WERI-Rb-1 (cell line): ENCODE measurements at places on chromosomes 6 and 20.

GRCh38 chr6:38302081-38302480, 337.6 kb downstream of the BTBD9 start:
- no peak for DNase-seq

- peak; percentile 94 for DNase-seq
Measured at GRCh38 chr6:104859225-104860146, at the start of gene HACE1. TSS of gene HACE1 (minus strand) at chr6:104859919. CDS start at chr6:104859642, 277 bp downstream.

- no peak for DNase-seq
Measured at GRCh38 chr6:42255050-42255449, 37.4 kb upstream of the MRPS10 start.

DNA sequence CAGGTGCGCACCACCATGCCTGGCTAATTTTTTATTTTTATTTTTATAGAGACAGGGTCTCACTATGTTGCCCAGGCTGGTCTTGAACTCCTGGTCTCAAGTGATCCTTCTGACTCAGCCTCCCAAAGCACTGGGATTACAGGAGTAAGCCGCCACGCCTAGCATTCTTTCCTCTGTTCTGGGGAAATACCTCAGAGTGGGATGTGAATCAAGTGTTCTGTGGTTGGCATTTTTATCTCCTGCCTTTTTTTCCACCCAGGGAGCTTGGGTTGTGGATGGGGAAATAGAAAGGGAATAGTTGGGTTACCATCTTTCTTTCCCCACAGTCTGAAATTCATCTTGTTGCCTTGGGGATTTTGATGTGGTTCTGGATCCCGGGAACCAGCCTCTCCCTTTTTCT, 24.1 kb downstream of the TFAP2C start:
- DNase-seq, result no peak

GRCh38 chr6:27183060-27183832, 64.3 kb upstream of the PRSS16 start:
- no peak for DNase-seq

GRCh38 chr20:50877232-50877743, 53.9 kb downstream of the ADNP start:
- DNase-seq, result no peak

DNA sequence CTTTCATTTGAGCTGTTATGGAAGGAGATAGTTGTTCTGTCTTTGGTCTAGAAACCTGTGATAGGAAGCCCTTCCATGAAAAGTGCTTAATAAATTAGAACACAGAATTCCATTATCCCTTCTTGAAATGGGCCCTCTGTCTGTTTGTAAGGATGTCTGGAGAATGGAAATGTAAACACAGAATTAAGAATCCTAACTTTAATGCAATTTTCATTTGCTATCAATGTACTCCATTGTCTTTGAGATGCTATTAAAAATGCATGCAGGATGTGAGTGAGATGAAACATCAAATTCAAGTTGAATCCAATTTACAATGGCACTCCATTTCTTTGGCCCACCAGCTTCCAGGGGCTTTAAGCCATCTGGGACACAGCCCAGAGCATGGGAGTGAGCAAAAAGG, 13.9 kb upstream of the AARS2 start:
- DNase-seq, result no peak

- DNase-seq, result no peak
Measured at GRCh38 chr6:49980898-49981297, 11.5 kb upstream of the DEFB113 start.

- DNase-seq, result no peak
Measured at GRCh38 chr6:34384321-34385153, 7.9 kb downstream of the NUDT3 start.

- no peak for DNase-seq
Measured at GRCh38 chr6:39706819-39707335, 18.3 kb downstream of the KIF6 start.

DNA sequence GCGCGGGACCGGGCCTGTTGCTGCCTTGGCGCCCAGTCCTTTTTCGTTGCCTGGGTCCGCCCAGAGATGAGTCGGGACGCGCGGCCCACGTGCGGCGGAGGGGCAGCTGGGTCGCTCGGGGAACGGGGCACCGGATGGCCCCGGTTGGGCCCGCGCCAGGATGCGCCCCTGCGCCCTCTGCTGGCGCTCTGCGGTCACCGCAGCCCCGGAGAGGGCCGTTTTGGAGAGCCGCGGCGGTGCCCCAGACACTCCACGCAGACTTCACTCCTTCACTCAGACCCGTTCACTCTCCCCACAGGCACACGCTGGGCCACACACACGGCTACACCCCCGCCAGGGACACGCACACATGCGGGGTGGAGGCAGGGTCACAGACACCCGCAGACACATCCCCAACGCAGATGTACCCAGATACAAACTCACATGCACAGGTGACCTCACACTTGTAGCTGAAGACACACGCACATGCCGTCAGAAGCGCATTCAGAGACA, 38.8 kb downstream of the SRC start:
- DNase-seq, result peak; percentile 48

DNA sequence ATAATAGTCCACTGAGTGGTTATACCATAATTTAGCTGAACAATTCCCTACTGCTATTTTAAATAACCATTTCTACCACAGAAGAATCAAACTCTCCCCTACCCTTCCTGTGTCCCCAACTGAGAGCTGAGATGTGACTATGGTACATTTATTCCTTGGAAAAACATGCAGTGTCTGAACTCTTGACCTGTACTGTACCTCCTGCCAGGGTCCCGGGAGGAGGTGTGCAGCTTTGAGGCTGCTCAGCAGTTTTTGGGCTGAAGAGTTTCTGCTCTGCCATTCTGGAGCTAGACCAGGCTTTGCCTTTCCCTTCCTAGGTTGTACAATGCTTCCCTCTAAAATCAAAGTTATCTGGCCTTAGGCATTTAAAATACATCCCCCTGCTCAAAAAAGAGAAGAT, 275.1 kb upstream of the SGK1 start:
- DNase-seq, result no peak

DNA sequence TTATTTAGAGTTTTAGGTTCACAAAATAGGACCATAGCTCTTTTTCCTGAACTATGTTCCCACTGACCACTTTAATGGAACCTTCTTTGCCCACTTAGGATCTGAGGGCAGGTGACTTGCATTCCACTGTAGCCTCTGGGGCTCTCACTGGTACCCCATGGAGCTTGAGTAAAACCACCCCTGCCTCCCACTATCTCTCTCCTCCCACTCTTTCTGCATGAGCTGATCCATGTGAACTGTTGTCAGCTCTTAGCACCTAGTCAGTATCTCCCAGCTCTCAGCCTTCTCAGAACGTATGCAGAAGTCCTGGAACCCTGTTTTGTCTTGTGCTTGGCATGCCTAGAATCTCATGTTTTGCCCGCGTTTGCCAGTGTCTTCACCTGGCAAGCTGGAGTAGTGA, 200.6 kb upstream of the SNX9 start:
- DNase-seq, result no peak

DNA sequence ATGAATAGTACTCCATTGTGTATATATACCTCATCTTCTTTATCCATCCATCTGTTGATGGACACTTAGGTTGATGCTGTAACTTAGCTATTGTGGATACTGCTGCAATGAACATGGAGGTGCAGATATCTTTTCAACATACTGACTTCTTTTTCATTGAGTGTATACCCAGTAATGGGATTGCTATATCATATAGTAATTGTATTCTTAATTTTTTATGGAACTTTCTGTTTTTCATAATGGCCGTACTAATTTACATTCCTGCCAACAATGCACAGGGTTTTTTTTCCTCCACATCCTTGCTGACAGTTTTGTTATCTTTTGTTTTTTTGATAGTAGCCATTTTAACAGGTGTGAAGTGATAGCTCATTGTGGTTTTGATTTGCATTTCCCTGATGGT, 5.2 kb downstream of the CCN2 start:
- no peak for DNase-seq

DNA sequence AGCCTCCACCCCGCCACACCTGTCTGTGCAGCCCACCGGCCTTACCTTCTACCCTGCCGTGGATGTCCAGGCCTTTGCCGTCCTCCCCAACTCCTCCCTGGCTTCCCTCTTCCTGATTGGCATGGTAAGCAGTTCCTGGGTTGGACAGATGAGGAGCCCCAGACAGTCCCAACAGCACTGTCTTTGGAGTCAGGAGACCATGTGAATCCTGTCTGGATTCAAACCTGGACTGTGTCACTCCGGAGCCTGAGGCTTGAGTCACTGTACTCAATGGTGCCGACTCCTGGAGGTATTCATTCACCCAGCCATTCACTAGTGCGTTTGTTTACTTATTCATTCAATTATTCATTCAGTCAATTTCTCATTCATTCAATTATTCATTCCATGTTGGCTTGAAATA, 20.0 kb upstream of the LBP start:
- DNase-seq, result no peak

DNA sequence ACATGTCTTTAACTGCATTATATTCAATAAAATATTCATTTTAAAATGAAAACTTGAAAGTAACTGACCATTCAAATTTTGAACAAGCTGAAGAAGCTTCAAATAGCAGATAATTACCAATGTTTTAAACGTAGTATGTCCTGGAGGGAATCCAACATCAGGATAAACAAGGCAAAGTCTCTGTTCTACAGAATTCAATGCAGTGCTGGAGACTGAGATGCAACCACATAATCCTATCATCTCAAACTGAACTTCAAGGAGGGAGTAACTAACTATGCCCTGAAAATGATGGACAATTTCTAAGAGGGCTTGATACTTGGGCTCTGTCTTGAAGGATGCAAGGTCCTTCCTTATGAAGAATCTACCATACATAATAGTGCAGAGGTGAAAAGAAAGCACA, 100.7 kb downstream of the PRKN start:
- no peak for DNase-seq

- DNase-seq, result peak; percentile 34
Measured at GRCh38 chr6:33249732-33250630, 21.7 kb downstream of the VPS52 start.

GRCh38 chr20:15814360-15814759, 758.9 kb downstream of the KIF16B start:
- DNase-seq, result no peak

GRCh38 chr6:77463308-77463860, at the start of gene HTR1B:
TSS of gene HTR1B (minus strand) at chr6:77463491. CDS start at chr6:77463403, 88 bp downstream.
- no peak for DNase-seq

DNA sequence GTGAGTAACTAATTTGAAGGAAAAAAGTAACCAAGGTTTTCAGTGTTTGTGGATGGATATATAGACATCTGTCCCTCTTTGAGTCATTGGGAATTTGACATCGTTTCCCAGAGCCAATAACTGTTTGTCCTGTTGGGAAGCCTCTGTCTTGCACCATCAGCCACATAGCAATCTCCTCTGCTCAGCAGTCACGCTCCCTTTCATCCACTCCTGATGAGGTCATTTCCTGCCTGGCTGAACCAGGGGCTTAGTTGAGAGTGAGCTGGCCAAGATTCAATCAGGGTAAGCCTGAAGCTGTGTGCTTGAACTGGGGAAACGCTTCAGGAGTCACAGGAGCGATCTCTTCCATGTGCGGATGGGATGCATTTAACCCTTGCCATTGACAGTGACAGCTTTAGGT, 121.5 kb upstream of the FOXQ1 start:
- DNase-seq, result peak; percentile 95

DNA sequence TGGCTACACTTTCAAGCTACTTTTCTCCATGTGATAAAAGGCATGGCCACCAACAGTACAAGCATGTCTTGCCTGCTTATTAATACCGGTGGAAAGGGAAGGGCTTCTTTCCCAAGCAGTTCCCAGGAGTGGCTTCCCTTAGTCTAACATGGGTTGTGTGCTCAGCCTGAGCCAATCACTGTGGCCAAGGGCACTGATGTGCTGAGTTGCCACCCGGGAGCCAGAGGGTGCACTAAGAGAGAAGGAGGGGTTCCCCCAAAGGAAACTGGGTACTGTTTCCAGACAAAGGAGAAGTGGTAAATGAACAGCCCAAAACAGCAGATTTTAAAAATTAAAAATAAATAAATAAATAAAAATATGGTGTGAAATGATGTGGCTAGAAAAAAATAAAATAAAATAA, 68.5 kb downstream of the BANF2 start:
- no peak for DNase-seq

- no peak for DNase-seq
Measured at GRCh38 chr6:117444600-117444999, 18.9 kb upstream of the ROS1 start.

DNA sequence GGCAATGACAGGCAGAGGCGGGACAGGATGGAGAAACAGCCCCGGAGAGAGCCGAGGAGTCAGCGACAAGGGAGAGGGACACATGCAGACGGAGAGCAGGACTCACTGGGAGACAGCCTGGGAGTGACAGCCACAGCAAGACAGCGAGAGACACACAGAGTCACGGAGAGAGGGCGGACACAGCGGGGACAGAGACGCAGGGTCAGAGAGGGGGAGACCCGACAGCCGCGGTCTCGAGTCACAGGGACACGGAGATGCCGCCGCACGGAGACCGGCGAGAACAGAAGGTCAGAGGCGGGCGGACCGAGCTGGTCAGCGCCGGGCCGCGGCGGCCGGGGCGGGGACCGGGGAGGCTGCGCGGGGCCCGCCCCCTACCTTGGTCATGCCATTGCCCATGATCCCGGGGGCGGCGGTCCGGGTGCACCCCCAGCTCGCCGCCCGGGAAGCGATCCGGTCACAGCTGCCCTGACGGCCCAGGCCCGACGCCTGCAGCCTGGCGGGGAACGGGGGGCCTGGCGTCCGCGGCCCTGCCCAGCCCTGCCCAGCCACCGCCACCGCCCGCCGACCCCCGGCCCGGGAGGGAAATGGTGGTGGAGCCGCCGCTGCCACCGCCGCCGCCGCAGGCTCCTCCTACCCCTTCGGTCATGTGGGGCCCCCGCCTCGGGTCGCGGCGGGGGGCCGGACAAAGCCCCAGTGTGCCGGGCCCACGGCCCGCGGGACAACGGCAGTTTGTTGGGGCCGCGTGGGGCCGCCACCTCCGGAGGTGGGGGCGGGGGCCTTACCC, at the start of the genes DUSP15 and TTLL9:
DUSP15 (minus strand) TSS at position 586 of the 784 bp plus-strand sequence; CDS start at position 396, 190 bp downstream.
TTLL9 (plus strand) TSS at position 693 of the 784 bp plus-strand sequence. CDS start 493 bp downstream, outside the sequence.
- DNase-seq, result peak; percentile 60

DNA sequence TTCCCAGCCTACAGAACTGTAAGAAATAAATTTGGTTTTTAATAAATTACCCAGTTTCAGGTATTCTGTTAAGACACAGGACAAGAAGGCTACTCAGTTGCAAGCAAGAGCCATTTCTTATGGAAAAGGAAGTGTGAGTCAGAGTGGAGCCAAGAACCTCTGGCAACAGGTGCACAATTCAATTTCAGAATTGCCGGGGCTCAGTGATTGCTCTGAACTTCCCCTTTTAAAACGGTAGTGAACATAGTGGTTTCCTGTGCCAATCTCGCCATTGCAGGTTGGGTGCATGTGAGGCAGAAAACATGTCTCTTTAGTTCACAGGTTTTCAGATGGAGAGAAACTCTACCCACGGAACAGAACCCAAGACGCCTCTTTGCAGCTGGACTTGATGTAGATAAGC, 16.4 kb downstream of the PIGT start:
- no peak for DNase-seq

DNA sequence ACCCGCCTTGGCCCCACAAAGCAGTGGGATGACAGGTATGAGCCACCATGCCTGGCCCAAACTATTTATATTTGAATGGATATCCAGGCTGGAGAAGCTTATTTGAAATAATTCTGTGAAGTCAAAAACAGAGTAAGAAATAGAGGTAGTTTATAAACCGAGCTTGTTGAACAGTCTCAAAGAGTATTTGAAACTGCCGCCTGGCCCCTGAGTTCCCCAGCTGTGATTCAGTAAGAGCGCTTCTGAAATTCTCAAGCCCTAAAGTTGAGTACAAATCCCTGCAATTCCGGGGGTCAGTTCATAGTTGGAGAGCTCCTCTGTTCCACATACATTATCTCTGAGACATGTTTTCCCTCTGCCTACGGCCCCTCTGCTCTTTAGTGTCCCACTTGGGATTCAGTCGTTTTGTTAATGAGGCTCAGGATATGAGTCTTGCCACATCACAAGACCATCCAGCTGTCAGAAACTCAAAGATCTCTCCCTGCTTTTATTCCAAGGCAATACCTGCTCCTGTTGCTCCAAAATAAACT, 127.8 kb downstream of the SOD2 start:
- no peak for DNase-seq

- no peak for DNase-seq
Measured at GRCh38 chr6:38483526-38483925, 156.2 kb downstream of the BTBD9 start.
